ENCODE measurements at places on chromosomes 4 and X. TPM values are rescaled to one million over a fixed set of nuclear protein-coding genes. Genes with fewer than 3 reads are reported as not detected.

The MAGED2 gene
- total RNA-seq: 63.2 TPM

DNA sequence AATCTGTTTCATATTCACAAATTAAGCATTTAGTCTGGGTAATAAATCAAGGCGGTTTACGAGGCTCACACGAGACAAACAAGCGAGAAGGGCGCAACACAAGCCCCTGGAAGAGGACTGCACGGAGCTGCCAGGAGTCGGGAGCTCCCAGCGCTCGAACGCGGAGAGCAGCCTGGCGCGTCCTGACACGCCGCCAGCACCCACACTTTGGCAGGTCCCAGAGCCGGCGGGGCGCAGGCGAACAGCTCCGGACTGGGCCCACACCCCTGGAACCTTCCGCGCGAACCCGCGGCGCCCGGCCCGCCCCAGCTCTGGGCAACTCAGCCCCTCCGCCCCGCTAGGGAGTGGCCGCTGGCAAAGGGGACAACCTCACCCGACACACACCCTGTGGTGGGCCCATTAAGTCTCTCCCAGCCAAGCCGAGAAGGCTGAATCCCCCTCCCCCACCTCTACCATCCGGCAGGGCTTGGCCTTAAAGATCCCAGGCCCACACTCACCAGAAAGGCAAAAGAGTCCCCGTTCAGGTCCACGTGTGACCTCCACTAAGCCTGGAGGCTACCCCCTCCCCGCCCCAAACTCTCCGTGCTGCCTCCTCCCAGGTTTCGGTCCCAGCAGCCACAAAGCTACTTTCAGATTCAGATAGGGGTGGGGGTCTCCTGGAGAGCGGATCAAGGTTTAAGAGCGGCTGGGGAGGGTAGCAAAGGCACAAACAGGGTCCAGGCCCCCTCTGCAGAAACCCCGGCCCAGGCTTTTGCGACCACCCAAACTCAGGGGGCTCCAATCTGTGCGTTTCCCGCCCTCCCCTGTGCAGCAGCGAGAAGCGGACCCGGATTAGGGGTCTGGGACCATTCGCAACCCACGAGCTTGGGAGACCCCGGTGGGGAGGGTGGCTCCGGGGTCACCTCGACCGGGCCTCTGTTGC is 47.5 kb upstream of the BCOR start:
- peaks cover 21% of the 10 kb centered on the region for H3K27me3 ChIP-seq
- peaks cover 44% of the 10 kb centered on the region for H3K4me1 ChIP-seq
- no peaks in the 10 kb centered on the region for H3K36me3 ChIP-seq
- no peak overlapping the region for H3K4me3 ChIP-seq
- H3K27ac ChIP-seq: no peak overlapping the region
- DNase-seq: no peak

- no peaks in the 10 kb centered on the region for H3K36me3 ChIP-seq
- H3K4me1 ChIP-seq: peaks cover 3% of the 10 kb centered on the region
- H3K27ac ChIP-seq: no peak overlapping the region
Measured at GRCh38 chr4:88817740-88818139, 120.1 kb upstream of the NAP1L5 start.

- no peaks in the 10 kb centered on the region for H3K36me3 ChIP-seq
- no peak for DNase-seq
- H3K4me1 ChIP-seq: no peaks in the 10 kb centered on the region
- H3K4me3 ChIP-seq: no peak overlapping the region
- H3K27me3 ChIP-seq: peaks cover 2% of the 10 kb centered on the region
- no peak overlapping the region for H3K27ac ChIP-seq
Measured at GRCh38 chr4:99642725-99643489, 14.7 kb downstream of the C4orf54 start.

GRCh38 chrX:107826238-107827029 is 768 bp downstream of the MID2 start:
- no peaks in the 10 kb centered on the region for H3K36me3 ChIP-seq
- peaks cover 7% of the 10 kb centered on the region for H3K4me1 ChIP-seq
- H3K27ac ChIP-seq: peak overlapping the region; percentile 42

DNA sequence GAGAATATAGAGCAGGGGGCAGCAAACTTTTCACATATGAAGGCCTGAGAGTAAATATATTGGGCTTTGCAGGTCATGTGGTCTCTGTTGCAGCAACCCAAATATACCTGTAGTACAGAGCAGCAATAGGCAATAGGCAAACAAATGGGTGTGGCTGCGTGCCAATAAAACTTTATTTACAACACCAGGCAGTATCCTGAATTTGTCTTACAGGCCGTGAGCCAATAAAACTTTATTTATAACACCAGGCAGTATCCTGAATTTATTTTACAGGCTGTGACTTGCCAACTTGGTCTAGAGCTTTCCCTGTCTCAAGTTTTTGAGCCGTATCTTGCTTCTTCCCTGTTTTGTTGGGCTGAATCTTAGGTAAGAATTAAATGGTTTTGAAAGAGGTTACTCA is 118.2 kb downstream of the PHEX start:
- no peaks in the 10 kb centered on the region for H3K36me3 ChIP-seq
- H3K27me3 ChIP-seq: no peaks in the 10 kb centered on the region

- peaks cover 8% of the 10 kb centered on the region for H3K4me1 ChIP-seq
- no peak for DNase-seq
- no peak overlapping the region for H3K27ac ChIP-seq
- H3K4me3 ChIP-seq: no peak overlapping the region
- H3K27me3 ChIP-seq: no peaks in the 10 kb centered on the region
- H3K36me3 ChIP-seq: peaks cover 41% of the 10 kb centered on the region
Measured at GRCh38 chr4:36214735-36215485, 29.4 kb downstream of the ARAP2 start.

The PHEX gene
- 0.54 TPM for total RNA-seq

The SERTM2 gene
- not detected for total RNA-seq

The FREM3 gene
- total RNA-seq: not detected

- no peaks in the 10 kb centered on the region for H3K4me1 ChIP-seq
- H3K27ac ChIP-seq: no peak overlapping the region
- H3K27me3 ChIP-seq: no peaks in the 10 kb centered on the region
- no peak overlapping the region for H3K4me3 ChIP-seq
- no peak for DNase-seq
Measured at GRCh38 chr4:36677112-36677511, 395.7 kb downstream of the DTHD1 start.

The MAGED4 gene
- not detected for total RNA-seq

GRCh38 chr4:169250796-169251195 is 20.0 kb downstream of the SH3RF1 start:
- H3K27ac ChIP-seq: no peak overlapping the region
- no peaks in the 10 kb centered on the region for H3K36me3 ChIP-seq
- no peaks in the 10 kb centered on the region for H3K27me3 ChIP-seq
- no peak overlapping the region for H3K4me3 ChIP-seq

GRCh38 chrX:41670112-41670511 is 18.7 kb upstream of the GPR34 start:
- H3K4me1 ChIP-seq: peaks cover 9% of the 10 kb centered on the region
- no peak overlapping the region for H3K4me3 ChIP-seq
- no peak for DNase-seq
- H3K36me3 ChIP-seq: no peaks in the 10 kb centered on the region
- H3K27me3 ChIP-seq: no peaks in the 10 kb centered on the region
- H3K27ac ChIP-seq: no peak overlapping the region

- peaks cover 33% of the 10 kb centered on the region for H3K27me3 ChIP-seq
- peaks cover 4% of the 10 kb centered on the region for H3K4me1 ChIP-seq
- DNase-seq: no peak
- H3K27ac ChIP-seq: no peak overlapping the region
Measured at GRCh38 chr4:5892323-5893003, 423 bp downstream of the CRMP1 start.

- H3K27me3 ChIP-seq: no peaks in the 10 kb centered on the region
- no peak overlapping the region for H3K27ac ChIP-seq
- no peak for DNase-seq
Measured at GRCh38 chr4:62288808-62289541, 1088.8 kb downstream of the ADGRL3 start.

DNA sequence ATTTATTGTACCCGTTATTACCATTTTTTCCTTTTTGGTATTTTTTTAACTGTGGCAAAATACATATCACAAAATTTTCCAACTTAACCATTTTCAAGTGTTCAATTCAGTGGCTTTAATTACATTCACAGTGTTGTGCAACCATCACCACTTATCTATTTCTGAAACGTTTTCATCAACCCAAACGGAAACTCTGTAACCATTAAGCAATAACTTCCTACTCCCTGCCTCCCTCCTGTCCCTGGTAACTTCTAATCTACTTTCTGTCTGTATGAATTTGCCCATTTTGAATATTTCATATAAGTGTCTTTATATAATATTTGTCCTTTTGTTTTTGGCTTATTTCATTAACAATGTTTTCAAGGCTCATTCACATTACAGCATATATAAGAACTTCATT is 57.4 kb upstream of the MSN start:
- no peaks in the 10 kb centered on the region for H3K36me3 ChIP-seq
- peaks cover 28% of the 10 kb centered on the region for H3K4me1 ChIP-seq
- no peak for DNase-seq
- H3K27me3 ChIP-seq: no peaks in the 10 kb centered on the region

DNA sequence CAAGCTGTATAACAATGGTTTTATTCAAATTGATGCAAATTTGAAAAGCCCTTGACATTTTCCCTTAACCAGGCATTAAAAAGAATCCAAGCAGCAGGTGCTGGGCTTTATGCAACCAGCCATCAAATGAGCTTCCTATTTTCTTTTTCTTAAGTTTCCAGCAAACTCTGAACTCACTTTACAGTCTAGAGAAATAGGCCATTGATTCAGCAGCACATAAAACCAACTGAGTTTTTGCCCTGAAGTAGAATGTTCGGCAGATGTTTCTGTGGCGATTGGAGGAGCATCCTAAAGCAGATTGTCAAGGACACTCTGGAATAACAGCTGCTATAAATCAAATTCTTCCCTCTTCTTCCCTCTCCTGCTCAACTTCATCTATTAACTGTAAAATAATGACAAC is 582.8 kb upstream of the CPEB2 start:
- H3K4me3 ChIP-seq: no peak overlapping the region
- H3K36me3 ChIP-seq: no peaks in the 10 kb centered on the region
- DNase-seq: no peak

DNA sequence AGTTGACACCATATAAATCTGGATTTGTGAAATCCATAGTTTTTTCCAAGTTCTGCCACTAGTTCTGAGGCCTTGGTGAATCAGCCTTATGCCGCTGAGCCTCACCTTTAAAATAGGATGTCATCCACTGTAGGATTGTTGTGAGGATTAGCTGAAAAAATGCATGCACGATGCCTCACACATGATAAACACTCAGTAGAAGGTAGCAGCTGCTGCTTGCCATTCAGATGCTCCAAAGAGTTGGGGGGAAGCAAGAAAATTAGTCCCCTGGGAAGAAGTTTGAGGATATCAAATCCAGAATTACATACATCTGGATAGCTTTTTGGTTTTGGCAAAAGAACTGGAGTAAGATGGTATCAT is 7.4 kb downstream of the MMAA start:
- H3K4me3 ChIP-seq: no peak overlapping the region
- DNase-seq: no peak
- H3K4me1 ChIP-seq: peaks cover 28% of the 10 kb centered on the region
- peak overlapping the region; percentile 74 for H3K27ac ChIP-seq

The MAGEC2 gene
- total RNA-seq: not detected

DNA sequence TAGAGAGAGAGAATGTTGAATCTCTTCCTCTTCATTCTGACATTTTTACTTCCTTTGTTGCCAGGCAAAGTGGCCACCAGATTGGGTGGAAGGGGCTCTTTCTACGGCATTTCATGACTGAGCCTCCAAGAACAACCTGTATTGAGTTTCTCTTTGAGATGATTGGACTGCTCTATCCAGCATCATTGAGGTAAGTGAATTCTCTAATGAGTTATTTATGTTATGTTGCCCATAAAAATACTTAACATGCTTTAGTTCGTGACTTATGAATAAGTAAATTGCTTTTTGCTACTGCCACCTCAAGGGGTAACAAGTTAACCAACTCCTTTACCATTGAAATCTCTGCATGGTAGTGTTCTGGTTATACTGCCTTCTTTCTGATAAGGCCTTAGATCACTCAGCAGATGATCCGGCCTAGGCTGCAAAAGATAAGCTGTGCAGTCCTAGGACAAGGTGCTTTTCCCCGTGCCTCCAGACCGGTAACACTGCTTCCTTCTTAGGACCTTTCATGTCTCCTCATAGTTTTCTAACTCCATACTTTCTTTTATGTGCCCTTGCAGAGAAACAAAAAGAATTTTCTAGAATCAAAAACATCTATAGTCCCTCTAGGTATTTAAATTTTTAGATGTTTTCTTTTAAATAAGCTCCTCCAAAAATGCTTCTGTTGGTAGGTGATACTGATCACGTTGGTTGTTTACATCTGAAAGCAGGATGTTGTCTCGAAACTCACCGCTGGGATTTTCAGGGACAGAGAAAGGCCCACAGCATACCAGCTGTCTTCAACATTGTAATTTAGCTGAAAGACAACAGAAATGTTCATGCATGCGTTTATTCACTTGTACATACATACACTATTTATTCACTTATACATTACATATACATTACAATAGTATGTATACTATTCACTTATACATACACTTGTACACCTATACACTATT is 157.1 kb upstream of the RBPJ start:
- no peaks in the 10 kb centered on the region for H3K27me3 ChIP-seq
- no peak overlapping the region for H3K27ac ChIP-seq
- DNase-seq: no peak
- H3K4me3 ChIP-seq: no peak overlapping the region
- no peaks in the 10 kb centered on the region for H3K36me3 ChIP-seq
- no peaks in the 10 kb centered on the region for H3K4me1 ChIP-seq

The NAP1L3 gene
- 1.6 TPM for total RNA-seq

GRCh38 chr4:113893546-113893945 is 85.9 kb downstream of the ARSJ start:
- H3K4me1 ChIP-seq: no peaks in the 10 kb centered on the region
- H3K27ac ChIP-seq: no peak overlapping the region
- peak; percentile 15 for DNase-seq
- H3K27me3 ChIP-seq: no peaks in the 10 kb centered on the region
- no peaks in the 10 kb centered on the region for H3K36me3 ChIP-seq
- H3K4me3 ChIP-seq: no peak overlapping the region

The HPGDS gene
- 0.36 TPM for total RNA-seq

The GPR34 gene
- total RNA-seq: 0.68 TPM

GRCh38 chr4:153566631-153567150 is 100.5 kb downstream of the TMEM131L start:
- H3K27me3 ChIP-seq: no peaks in the 10 kb centered on the region
- peaks cover 36% of the 10 kb centered on the region for H3K36me3 ChIP-seq
- H3K27ac ChIP-seq: no peak overlapping the region
- H3K4me1 ChIP-seq: no peaks in the 10 kb centered on the region
- no peak overlapping the region for H3K4me3 ChIP-seq

DNA sequence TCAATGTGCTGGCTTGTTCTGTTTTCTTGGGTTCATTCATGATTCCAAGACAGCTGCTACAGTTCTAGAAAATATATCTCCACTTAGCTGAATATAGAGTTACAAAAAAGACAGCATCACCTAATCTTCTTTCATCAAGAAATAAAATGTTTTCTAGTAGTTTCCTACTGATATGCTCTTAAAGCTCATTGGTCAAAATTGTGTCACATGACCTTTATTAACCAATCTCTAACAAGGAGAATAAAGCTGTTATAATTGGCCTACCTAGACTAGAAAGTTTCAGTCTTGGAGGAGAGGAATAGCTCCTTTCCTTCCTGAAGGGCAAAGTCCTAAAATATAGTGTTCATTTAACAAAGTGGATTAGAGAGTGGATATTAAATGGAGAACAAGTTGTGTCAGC is 8.1 kb upstream of the PCDH18 start:
- H3K4me3 ChIP-seq: no peak overlapping the region
- H3K27ac ChIP-seq: no peak overlapping the region
- no peaks in the 10 kb centered on the region for H3K4me1 ChIP-seq
- no peak for DNase-seq
- H3K36me3 ChIP-seq: no peaks in the 10 kb centered on the region
- no peaks in the 10 kb centered on the region for H3K27me3 ChIP-seq

The AKAP14 gene
- not detected for total RNA-seq

GRCh38 chr4:168409089-168409801 is 71.0 kb downstream of the DDX60L start:
- no peak overlapping the region for H3K4me3 ChIP-seq
- H3K27ac ChIP-seq: no peak overlapping the region
- H3K36me3 ChIP-seq: peaks cover 71% of the 10 kb centered on the region
- DNase-seq: no peak

The NAT8L gene
- total RNA-seq: not detected

The XPNPEP2 gene
- total RNA-seq: 0.96 TPM

The USP17L29 gene
- not detected for total RNA-seq

Measured in natural killer cell (primary cell).